ENCODE measurements at places on chromosomes 11 and 22.
A peak's percentile ranks its signal among the peaks of the same experiment; 100 is the strongest.

DNA sequence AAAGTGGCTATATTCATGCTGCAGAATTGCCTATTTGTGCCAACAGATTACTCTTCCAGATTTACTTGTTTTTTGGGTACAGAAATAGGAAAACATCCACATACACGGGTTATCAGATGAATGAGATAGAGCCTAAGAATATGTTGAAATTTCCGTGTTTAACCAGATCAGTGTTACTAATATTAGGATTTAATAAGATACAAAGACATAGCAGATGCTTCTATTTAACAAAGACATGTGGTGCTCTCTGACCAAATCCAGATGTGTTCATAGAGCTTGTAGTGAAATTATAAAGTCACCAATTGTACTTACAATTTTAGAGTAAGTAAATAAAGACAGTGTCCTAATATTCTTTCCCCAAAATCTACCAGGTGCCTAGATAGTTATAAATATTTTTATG, 208.0 kb downstream of the CASP12 start:
- no peaks in the 10 kb centered on the region for H3K27me3 ChIP-seq
- H3K36me3 ChIP-seq: no peaks in the 10 kb centered on the region
- H3K4me3 ChIP-seq: no peak overlapping the region
- DNase-seq: no peak

GRCh38 chr11:69161117-69161407, 5.3 kb downstream of the SMIM38 start:
- no peak overlapping the region for H3K4me3 ChIP-seq
- no peaks in the 10 kb centered on the region for H3K27me3 ChIP-seq
- DNase-seq: no peak
- H3K4me1 ChIP-seq: no peaks in the 10 kb centered on the region

DNA sequence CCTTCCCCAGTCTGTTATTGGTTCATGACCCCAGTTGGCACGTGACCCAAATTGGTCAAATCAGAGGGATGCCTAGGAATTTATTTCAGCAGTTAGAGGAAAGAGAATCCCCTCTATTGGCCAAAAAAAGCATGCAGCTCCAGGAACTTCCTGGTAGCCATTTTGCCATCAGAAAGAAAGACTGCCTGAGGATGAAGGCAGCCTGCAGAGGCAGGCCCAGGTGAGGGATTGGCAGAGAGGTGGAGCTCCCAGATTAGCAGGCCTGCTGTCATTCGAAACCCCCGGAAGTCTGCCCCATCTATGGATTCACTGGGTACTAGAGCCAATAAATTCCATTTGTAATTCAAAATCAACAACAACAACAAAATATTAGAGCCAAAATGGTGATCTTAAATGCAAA, 207.6 kb downstream of the CWF19L2 start:
- no peak for DNase-seq
- H3K4me1 ChIP-seq: no peaks in the 10 kb centered on the region
- no peak overlapping the region for H3K27ac ChIP-seq
- H3K4me3 ChIP-seq: no peak overlapping the region
- H3K27me3 ChIP-seq: no peaks in the 10 kb centered on the region

GRCh38 chr22:27804470-27805297, 3.1 kb upstream of the MN1 start:
- no peak overlapping the region for H3K27ac ChIP-seq
- no peaks in the 10 kb centered on the region for H3K36me3 ChIP-seq
- H3K4me1 ChIP-seq: peaks cover 9% of the 10 kb centered on the region
- peak; percentile 57 for DNase-seq
- H3K27me3 ChIP-seq: peaks cover 19% of the 10 kb centered on the region

- no peaks in the 10 kb centered on the region for H3K27me3 ChIP-seq
- no peak overlapping the region for H3K27ac ChIP-seq
- no peak overlapping the region for H3K4me3 ChIP-seq
- no peak for DNase-seq
Measured at GRCh38 chr22:33969045-33969444, 48.8 kb upstream of the LARGE1 start.

DNA sequence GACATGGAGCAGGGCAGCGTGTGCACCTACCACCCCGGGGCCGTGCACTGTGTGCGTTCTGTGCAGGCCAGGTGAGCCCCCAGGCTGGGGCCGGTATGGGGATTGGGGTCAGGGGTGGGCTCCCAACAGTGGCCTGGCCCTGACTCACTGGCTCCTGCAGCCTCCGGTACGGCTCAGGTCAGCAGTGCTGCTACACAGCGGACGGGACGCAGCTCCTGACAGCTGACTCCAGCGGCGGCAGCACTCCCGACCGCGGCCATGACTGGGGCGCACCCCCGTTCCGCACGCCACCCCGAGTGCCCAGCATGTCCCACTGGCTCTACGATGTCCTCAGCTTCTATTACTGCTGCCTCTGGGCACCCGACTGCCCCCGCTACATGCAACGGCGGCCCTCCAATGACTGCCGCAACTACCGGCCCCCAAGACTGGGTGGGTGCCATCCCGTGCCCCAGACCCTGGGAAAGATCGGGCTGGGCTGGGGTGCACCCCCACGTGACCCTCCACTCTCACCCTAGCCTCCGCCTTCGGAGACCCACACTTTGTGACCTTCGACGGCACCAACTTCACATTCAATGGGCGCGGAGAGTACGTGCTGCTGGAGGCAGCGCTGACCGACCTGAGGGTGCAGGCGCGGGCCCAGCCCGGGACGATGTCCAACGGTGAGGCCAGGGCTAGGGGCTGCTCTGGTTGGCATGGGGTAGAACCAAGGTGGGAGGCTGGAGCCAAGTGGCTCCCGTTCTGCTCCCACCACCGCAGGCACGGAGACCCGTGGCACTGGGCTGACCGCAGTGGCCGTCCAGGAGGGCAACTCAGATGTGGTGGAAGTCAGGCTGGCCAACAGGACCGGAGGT, 4.4 kb downstream of the SUSD2 start:
- H3K36me3 ChIP-seq: no peaks in the 10 kb centered on the region
- H3K27me3 ChIP-seq: no peaks in the 10 kb centered on the region
- H3K4me1 ChIP-seq: no peaks in the 10 kb centered on the region
- H3K4me3 ChIP-seq: no peak overlapping the region
- no peak overlapping the region for H3K27ac ChIP-seq

GRCh38 chr11:75055511-75055910, 41.2 kb downstream of the OR2AT4 start:
- H3K36me3 ChIP-seq: no peaks in the 10 kb centered on the region
- DNase-seq: no peak
- H3K27ac ChIP-seq: no peak overlapping the region
- H3K4me3 ChIP-seq: no peak overlapping the region
- no peaks in the 10 kb centered on the region for H3K4me1 ChIP-seq

DNA sequence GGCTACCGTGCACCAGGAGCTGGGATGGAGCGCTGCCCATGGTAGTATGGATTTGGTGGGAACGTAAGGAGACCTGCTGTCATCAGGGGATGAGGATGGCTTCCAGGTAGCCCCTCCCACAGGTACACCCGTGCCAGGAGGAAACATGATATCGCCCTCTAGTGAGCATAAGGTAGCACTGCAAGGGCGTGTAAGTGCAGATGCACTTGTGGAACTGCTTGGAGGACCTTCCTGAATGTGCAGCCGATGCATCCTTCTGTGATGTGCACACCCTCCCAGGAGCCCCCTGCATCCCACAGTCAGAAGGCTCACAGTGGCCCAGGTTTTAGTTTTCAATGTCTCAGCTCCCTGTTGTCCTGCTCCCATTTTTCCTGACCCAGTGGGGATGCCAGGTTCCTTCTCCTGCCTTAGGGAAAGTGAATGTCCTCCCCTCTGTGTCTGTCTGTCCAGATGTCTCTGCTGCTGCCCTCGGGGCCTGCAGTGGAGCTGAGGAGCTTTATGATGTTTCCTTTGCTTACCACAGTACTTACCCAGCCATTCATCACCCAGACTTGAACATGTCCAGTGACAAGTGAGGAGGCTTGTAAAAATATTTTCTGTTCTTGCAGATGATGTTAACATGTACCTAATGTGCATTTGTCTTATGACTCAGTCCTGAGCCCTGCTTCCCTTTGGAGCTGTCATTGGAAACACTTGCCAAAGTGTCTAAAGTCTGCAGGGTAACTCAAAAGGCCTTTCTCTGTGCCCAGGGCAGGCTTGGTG, 49.2 kb downstream of the DBX1 start:
- H3K27me3 ChIP-seq: no peaks in the 10 kb centered on the region
- H3K36me3 ChIP-seq: no peaks in the 10 kb centered on the region
- no peak overlapping the region for H3K4me3 ChIP-seq
- no peak overlapping the region for H3K27ac ChIP-seq
